Diencephalon (tissue), 1 donor: ENCODE measurements at places on chromosomes 3 and 15. TPM values are rescaled to one million over a fixed set of nuclear protein-coding genes. Genes with fewer than 3 reads are reported as not detected.

The HDC gene
- 22.1 TPM for total RNA-seq

The HTR3C gene
- total RNA-seq: not detected

The PLCB2 gene
- total RNA-seq: 10.6 TPM

The TNNC1 gene
- not detected for total RNA-seq

The GPR62 gene
- total RNA-seq: 0.46 TPM

The ITGA11 gene
- 0.92 TPM for total RNA-seq

The UBL7 gene
- total RNA-seq: 34.6 TPM

The TTLL13 gene
- total RNA-seq: not detected

The SLC28A1 gene
- total RNA-seq: 0.23 TPM

The AGBL1 gene
- 3.0 TPM for total RNA-seq

The C3orf18 gene
- 28.1 TPM for total RNA-seq

The CRYGS gene
- 2.1 TPM for total RNA-seq

The KLHL24 gene
- total RNA-seq: 180 TPM

The GOLGA6L7 gene
- not detected for total RNA-seq

The FBXW12 gene
- 1.8 TPM for total RNA-seq

The NAALADL2 gene
- total RNA-seq: 20.3 TPM

The SLC38A3 gene
- total RNA-seq: 6.5 TPM

The EXOSC7 gene
- total RNA-seq: 29.5 TPM

The FOXB1 gene
- total RNA-seq: 2.1 TPM

The LRRFIP2 gene
- total RNA-seq: 54.9 TPM

The MUC13 gene
- not detected for total RNA-seq

The RBP2 gene
- not detected for total RNA-seq

The TLR9 gene
- under 0.01 TPM for total RNA-seq

The MKRN2OS gene
- total RNA-seq: 0.92 TPM

The STAB1 gene
- 16.8 TPM for total RNA-seq

The GOLGA6L22 gene
- total RNA-seq: not detected

The LRRC28 gene
- 31.1 TPM for total RNA-seq

The OSTN gene
- 0.92 TPM for total RNA-seq

The ZNF620 gene
- total RNA-seq: 16.4 TPM

The RASSF1 gene
- total RNA-seq: 12.2 TPM

The CKMT1A gene
- 19.6 TPM for total RNA-seq

The HCLS1 gene
- 4.6 TPM for total RNA-seq

The CDHR4 gene
- 0.23 TPM for total RNA-seq

The ETV5 gene
- 22.6 TPM for total RNA-seq
